Neural crest cell (in vitro differentiated cells): ENCODE measurements at places on chromosomes 13 and 19. TPM values are rescaled to one million over a fixed set of nuclear protein-coding genes. Genes with fewer than 3 reads are reported as not detected.

GRCh38 chr19:15123900-15124299, 16.7 kb downstream of the SYDE1 start:
- peaks cover 2% of the 10 kb centered on the region for H3K27me3 ChIP-seq
- H3K4me3 ChIP-seq: peak overlapping the region; percentile 94
- peaks cover 7% of the 10 kb centered on the region for H3K36me3 ChIP-seq
- H3K4me1 ChIP-seq: peaks cover 20% of the 10 kb centered on the region

DNA sequence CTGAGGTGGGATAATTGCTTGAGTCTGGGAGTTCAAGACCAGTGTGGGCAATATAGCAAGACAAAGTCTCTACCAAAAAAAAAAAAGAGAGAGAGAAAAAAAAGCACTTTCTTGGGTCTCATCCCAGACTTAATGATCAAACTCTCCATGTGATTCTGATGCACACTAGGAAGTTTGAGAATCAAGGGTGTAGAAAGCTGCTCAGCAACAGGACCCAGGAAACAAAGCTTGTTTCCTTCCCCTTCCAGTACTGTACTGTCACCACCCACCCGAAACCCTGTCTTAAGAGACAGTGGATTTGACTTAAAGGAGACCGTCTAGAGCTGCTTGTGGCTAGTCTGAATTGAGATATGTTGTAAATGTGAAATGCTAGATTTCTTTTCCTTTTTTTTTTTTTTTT, 5.8 kb downstream of the MISP3 start:
- H3K4me1 ChIP-seq: peaks cover 36% of the 10 kb centered on the region
- no peaks in the 10 kb centered on the region for H3K36me3 ChIP-seq
- H3K4me3 ChIP-seq: peak overlapping the region; percentile 44
- no peak for DNase-seq

The PTGIR gene
- total RNA-seq: not detected in 2 replicates

- H3K4me3 ChIP-seq: no peak overlapping the region
- DNase-seq: no peak
- no peak overlapping the region for H3K27ac ChIP-seq
- no peaks in the 10 kb centered on the region for H3K4me1 ChIP-seq
Measured at GRCh38 chr19:41774515-41774980, 19.2 kb downstream of the CEACAM6 start.

DNA sequence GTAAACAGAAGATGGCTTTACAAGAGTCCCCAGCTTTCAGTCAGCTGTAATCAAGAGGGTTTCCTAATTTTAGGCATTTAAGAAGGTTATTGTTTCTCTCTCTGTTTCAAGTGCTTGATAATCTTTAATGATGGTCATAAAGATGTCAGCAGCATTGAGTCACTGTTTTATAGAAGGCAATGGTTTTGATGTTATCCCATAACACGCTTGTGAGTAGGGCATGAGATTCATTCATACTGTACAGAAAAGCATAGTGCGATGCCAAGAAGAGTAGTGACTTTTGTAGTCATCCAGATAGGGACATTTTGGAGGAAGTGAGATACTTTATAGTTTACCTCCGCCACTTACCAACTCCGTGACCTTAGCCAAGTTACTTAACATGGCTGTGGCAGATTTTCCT, 364.2 kb upstream of the SLC10A2 start:
- no peak overlapping the region for H3K27ac ChIP-seq
- H3K4me3 ChIP-seq: no peak overlapping the region
- H3K27me3 ChIP-seq: no peaks in the 10 kb centered on the region
- H3K36me3 ChIP-seq: no peaks in the 10 kb centered on the region

- DNase-seq: no peak
- peaks cover 47% of the 10 kb centered on the region for H3K4me1 ChIP-seq
- H3K27ac ChIP-seq: no peak overlapping the region
Measured at GRCh38 chr13:98511435-98511834, 65.5 kb downstream of the STK24 start.

DNA sequence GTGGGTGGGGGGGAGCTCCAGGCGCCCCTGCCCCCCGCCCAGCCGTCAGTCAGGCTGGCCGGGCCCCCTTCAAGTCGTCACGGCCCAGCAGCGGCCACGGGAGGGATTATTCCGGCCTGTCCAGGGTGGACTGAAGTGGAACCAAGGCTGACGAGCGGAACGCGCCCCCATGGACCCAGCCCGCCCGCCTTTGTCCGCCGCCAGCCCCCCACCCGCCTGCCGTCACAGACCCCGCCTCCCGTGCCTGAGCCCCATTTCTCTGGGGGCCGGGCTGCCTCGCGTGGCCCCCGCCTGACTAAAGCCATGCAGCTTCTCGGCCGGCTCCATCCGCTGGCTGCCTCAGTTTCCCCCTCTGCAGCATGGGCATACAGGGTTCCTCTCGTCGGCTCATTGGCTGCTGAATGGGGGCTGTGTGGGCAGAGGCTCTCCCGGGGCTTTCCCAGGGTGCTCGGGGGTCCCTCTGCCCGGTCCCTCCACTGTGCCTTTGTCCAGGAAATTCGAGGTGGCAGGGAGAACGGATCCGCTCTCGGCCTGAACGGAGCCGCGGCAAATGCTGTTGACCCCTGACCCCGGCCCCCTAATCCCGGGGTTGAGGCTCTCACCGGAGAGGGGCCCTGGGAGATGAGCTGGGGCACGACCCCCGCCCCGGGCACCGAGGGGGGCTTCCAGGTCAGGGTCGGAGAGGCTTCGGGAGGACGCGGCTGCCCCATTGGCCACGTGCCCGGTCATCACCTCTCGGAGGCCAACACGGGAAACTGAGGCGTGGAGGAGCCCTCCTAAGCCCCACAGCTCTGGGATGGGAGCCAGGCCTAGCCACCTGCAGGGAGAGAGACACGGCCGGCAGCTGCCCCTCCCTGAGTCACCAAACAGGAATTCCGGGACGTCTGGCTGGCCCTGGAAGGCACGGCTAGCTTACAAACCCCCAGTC, 27.4 kb downstream of the EFNA2 start:
- DNase-seq: no peak
- H3K4me3 ChIP-seq: no peak overlapping the region
- H3K27ac ChIP-seq: no peak overlapping the region
- peaks cover 26% of the 10 kb centered on the region for H3K27me3 ChIP-seq

The CYP2F1 gene
- total RNA-seq: not detected in 2 replicates

DNA sequence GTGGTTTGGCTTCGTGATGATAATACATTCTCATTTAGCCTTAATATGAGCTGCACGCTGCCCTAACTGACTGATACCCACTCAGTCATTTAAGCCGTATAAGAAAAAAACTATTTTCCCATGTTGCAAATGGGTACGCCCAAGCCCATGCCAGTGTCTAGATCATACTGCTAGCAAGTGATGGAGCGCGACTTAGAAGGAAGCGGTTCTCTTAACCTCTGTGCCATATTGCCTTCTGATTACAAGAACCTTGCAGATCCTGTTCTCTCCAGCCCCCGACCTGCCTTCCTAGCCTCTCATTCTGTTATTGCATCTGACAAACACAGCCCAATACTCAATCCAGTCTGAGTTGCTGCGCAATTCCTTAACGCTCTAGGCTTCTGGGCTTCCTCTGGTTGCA, 603 bp downstream of the GPALPP1 start:
- H3K4me3 ChIP-seq: peak overlapping the region; percentile 99
- DNase-seq: no peak
- H3K27ac ChIP-seq: peak overlapping the region; percentile 100

The NLRP7 gene
- not detected in 2 replicates for total RNA-seq

DNA sequence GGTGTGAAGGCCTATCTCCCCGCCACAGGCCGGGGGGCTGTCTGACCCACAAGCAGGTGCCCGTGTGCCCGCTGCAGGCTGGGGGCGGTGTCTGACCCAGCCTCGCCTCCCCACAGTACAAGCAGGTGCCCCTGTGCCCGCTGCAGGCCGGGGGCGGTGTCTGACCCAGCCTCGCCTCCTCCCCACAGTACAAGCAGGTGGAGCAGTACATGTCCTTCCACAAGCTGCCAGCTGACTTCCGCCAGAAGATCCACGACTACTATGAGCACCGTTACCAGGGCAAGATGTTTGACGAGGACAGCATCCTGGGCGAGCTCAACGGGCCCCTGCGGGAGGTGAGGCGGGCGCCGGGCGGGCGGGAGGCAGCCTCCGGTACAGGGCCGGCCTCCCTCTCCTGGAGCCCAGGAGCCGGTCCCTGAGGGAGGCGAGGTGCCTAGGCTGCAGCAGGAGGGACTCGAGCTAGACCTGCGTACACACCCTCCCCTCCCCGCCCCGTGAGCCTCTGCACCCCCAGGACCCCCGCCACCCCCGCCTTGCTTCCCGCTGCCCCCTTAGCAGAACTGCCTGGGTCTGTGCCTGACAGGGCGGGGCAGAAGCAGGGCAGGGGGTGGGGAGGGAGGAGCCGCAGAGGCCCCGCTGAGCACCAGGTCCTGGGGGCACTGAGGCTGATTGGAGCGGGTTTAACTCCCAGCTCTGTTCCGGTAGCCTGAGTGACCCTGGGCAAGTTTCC, 20.6 kb downstream of the HCN2 start:
- H3K27me3 ChIP-seq: no peaks in the 10 kb centered on the region
- no peak overlapping the region for H3K27ac ChIP-seq
- no peak overlapping the region for H3K4me3 ChIP-seq
- peaks cover 6% of the 10 kb centered on the region for H3K4me1 ChIP-seq
- H3K36me3 ChIP-seq: peaks cover 3% of the 10 kb centered on the region
- DNase-seq: no peak

The HIPK4 gene
- total RNA-seq: 0.11 and 0.30 TPM in 2 replicates

The SIGLEC9 gene
- not detected in 2 replicates for total RNA-seq

DNA sequence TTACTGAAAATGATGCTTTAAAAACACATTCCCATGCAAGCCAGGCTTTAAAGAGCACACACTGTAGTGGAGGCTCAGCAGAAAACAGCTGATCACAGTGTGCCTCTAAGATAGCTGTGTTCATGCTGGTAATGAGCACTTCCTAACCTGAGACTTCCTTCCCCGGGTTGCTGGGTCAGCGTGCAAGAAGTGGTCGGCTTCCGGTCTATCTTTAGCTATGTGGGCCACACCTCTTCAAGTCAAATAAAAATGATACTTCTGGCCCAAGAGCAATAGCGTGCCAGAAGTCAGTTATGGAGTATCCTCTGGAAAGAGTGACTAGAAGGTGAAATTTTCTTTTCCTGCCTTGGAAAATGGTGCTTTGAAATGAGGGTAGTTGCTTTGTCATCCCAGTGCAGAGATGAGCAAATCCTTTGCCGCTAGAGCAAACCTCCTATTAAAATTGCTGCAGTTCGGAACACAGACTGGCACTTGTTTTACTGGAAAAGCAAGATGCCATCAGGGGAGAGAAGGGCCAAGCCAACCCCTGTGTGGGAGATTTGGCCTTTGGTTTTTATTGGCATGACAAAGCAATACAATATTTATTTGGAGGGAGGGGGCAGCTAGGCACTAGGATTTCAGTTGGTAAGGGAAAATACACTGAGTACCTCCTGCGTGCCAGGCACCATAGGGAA, 64.2 kb downstream of the ARHGAP35 start:
- DNase-seq: no peak
- H3K27ac ChIP-seq: no peak overlapping the region
- H3K27me3 ChIP-seq: no peaks in the 10 kb centered on the region

- H3K27me3 ChIP-seq: no peaks in the 10 kb centered on the region
- H3K36me3 ChIP-seq: peaks cover 5% of the 10 kb centered on the region
- peak overlapping the region; percentile 12 for H3K27ac ChIP-seq
- peak overlapping the region; percentile 62 for H3K4me3 ChIP-seq
Measured at GRCh38 chr19:8393871-8394250, 3.7 kb downstream of the RAB11B start.

- H3K4me1 ChIP-seq: peaks cover 7% of the 10 kb centered on the region
- no peak overlapping the region for H3K27ac ChIP-seq
- H3K27me3 ChIP-seq: no peaks in the 10 kb centered on the region
- DNase-seq: no peak
Measured at GRCh38 chr19:13974073-13974472, 21.8 kb downstream of the DCAF15 start.

- H3K36me3 ChIP-seq: no peaks in the 10 kb centered on the region
- H3K4me3 ChIP-seq: peak overlapping the region; percentile 35
- peaks cover 7% of the 10 kb centered on the region for H3K4me1 ChIP-seq
- no peaks in the 10 kb centered on the region for H3K27me3 ChIP-seq
Measured at GRCh38 chr13:108120302-108120701, 95.0 kb downstream of the LIG4 start.

DNA sequence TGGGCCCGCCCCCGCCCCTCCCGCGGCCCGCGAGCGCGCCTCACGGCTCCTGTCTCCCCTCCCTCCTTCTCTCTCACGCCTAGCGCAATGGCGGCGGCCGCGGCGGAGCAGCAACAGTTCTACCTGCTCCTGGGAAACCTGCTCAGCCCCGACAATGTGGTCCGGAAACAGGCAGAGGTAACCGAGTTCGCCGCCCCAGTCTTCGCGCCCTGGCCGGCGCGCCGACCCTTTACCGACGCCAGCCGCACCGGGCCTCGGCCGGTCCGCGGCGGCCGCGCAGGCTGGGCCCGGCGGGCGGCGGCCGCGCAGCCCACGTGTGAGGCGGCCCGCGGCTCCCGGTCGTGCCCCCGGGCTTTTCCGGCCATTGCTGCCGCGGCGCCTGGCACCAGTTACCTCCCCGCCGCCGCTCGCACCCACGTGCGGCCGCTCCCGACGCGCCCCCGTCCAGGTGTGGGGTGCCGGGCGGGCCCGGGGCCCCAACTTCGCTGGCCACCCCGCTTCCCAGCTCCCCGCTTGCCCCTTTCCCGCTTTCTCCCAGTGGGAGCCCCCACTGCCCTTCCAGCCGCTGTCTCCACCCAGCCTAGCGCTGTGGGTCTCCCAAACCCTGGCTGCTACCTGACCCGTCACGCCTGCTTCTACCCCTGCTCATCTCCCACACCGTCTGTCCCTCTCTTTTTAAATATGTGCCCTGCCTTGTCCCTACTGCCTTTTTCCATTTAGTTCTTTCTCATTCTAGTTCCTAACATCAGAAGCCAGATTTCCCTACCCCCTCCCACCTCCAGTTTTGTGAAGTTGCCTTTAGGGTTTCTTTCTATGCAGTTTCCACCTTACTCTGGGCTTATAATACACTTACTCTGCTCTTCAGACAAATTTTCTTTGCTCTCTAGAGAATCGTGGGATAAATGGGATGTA, 23.4 kb downstream of the IPO5 start:
- peak overlapping the region; percentile 96 for H3K4me3 ChIP-seq
- H3K36me3 ChIP-seq: peaks cover 3% of the 10 kb centered on the region
- H3K27me3 ChIP-seq: no peaks in the 10 kb centered on the region

GRCh38 chr19:38395381-38396114, 7.1 kb downstream of the SPRED3 start:
- H3K36me3 ChIP-seq: peaks cover 24% of the 10 kb centered on the region
- no peak overlapping the region for H3K27ac ChIP-seq
- peaks cover 11% of the 10 kb centered on the region for H3K27me3 ChIP-seq
- peaks cover 24% of the 10 kb centered on the region for H3K4me1 ChIP-seq

The DZIP1 gene
- 71.0 and 71.1 TPM in 2 replicates for total RNA-seq

The CCNA1 gene
- total RNA-seq: 0.25 and 0.26 TPM in 2 replicates

DNA sequence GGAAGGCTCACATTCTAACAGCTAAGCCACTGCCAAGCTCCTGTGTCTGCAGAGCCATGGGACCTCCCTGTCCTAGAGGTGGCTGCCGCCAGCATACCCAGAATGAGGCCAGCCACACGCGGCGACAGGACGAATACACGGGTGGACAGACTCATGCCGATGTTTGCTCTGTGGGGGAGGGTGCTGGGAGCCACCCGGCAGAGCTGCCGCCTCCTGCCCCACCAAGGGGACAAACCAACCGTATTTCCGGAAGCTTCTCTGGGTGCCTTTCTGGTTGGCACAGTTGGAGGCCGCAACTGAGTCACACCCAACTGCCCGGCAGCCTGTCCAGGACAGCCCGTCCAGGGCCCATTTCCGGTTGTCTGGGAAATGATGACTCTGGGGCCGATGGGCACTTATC, 20.3 kb downstream of the C13orf46 start:
- H3K36me3 ChIP-seq: peaks cover 15% of the 10 kb centered on the region
- no peak overlapping the region for H3K27ac ChIP-seq
- H3K4me1 ChIP-seq: no peaks in the 10 kb centered on the region
- DNase-seq: no peak
- H3K4me3 ChIP-seq: no peak overlapping the region
- H3K27me3 ChIP-seq: no peaks in the 10 kb centered on the region

The C19orf44 gene
- 9.0 and 9.6 TPM in 2 replicates for total RNA-seq

GRCh38 chr13:97226788-97227627, 4.9 kb downstream of the MBNL2 start:
- H3K36me3 ChIP-seq: peaks cover 6% of the 10 kb centered on the region
- H3K27me3 ChIP-seq: no peaks in the 10 kb centered on the region
- peak overlapping the region; percentile 94 for H3K27ac ChIP-seq
- no peak for DNase-seq

The NMRK2 gene
- total RNA-seq: not detected in 2 replicates
